Activated CD4-positive, alpha-beta T cell treated with anti-CD3 and anti-CD28 coated beads, Interleukin-2, amount 10 ng/mL, durations not matched to agents 24 days and 14 days (primary cell): ENCODE measurements at places on chromosomes 16 and 17. TPM values are rescaled to one million over a fixed set of nuclear protein-coding genes. Genes with fewer than 3 reads are reported as not detected.
A peak's percentile ranks its signal among the peaks of the same experiment; 100 is the strongest.

SLC38A8 gene
- total RNA-seq = not detected in 2 replicates

- no peak for DNase-seq
Measured at GRCh38 chr16:73033271-73033998, 14.5 kb downstream of the ZFHX3 start.

DNA sequence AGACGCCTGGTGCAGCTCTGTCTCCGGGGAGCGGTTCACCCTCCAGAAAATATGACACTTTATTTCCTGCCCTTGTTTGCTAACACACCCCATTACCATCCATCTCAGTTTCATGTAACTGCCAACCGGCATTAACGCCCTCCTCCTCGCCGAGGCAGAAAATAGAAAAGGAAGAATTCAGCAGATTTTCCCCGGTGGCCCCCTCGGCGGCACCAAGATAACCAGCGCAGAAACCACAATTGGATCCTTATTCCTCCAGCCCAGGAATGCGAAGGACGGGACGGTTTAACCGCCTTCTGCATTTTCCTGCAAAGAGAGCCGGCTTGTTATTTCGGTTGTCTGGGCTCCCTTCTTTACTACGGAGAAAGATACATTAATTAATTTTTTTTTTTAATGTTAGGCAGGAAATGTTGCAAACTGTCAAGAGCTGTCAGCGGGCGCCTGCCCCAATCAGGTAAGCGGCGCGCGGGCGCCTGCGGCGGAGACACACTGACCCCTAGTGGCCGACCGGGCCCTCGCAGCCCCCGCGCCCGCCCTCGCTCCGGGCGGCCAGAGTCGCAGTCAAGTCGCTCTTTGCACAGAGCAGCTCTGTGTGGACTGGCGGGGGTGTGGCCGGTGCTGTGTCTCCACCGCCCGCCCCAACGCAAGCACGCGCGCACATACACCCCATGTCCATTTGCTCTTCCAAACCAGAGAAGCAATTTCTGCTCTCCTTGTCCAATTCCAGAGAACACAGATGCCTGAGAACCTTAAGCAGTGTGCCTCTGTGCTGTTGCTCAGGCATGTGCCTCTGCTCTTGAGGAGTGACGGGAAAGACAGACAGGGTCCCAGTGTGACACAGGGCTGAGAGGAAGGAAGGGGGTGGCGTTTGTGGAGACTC lies 53.6 kb downstream of the C17orf67 start:
- DNase-seq = peak; percentile 97

DNA sequence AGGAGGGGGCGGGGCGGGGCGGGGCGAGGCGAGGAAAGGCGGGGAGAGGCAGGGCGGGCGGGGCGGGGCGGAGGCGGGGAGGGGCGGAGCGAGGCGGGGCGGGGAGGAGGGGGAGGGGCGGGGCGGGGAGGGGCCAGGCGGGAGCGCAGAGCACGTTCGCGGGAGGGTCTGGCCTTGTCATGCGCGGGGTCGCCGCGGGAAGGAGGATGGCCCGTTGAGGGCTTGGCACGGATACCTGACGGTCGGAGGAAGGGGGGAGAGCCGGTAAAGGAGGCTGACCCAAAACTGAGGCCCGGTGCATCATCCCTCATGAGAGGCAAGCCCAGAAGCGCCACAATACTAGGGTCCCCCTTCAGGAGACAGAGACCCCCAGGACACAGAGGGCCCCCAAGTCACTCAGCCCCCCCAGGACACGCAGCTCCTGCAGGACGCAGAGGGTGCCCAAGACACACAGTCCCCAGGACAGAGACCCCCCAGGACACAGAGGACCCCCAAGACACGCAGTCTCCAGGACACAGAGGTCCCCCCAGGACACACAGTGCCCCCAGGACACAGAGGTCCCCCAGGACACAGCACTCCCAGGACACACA lies 593 bp upstream of the WDR45B start:
- peak; percentile 87 for DNase-seq

- DNase-seq = peak; percentile 90
Measured at GRCh38 chr17:57284984-57285646, 28.8 kb downstream of the MSI2 start.
